ENCODE measurements at places on chromosomes 11 and 22.

- peak; percentile 70 for DNase-seq
Measured at GRCh38 chr11:6618117-6619003, 862 bp downstream of the TPP1 start.

GRCh38 chr22:33917744-33918406, 2.4 kb downstream of the LARGE1 start:
- no peak for DNase-seq

GRCh38 chr11:5738431-5738830, 2.2 kb downstream of the OR56B1 start:
- DNase-seq = no peak

GRCh38 chr11:13942971-13943381, 19.5 kb upstream of the SPON1 start:
- no peak for DNase-seq

- DNase-seq = no peak
Measured at GRCh38 chr11:2275334-2276279, 5.2 kb upstream of the ASCL2 start.

- DNase-seq = no peak
Measured at GRCh38 chr11:15248749-15249148, 134.0 kb downstream of the INSC start.

DNA sequence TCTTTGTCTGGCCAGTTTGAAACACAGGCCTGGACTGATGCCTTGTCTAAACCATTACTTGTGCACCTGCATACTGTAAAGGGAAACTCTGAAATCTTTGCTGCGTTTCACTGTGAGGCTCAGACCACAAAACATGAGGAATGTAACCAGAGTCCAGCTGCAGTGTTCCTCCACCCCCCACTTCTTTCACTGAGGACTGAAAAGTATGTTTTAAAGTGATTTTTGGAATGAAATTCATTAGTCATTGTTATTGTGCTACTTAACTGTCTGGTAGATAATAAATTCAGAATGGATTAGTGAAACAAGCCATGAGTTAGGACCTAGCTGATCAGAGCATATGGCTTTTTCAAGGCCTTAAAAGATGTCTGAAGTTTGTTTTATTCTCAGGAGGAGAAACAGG, 181.2 kb downstream of the WNT11 start:
- no peak for DNase-seq

DNA sequence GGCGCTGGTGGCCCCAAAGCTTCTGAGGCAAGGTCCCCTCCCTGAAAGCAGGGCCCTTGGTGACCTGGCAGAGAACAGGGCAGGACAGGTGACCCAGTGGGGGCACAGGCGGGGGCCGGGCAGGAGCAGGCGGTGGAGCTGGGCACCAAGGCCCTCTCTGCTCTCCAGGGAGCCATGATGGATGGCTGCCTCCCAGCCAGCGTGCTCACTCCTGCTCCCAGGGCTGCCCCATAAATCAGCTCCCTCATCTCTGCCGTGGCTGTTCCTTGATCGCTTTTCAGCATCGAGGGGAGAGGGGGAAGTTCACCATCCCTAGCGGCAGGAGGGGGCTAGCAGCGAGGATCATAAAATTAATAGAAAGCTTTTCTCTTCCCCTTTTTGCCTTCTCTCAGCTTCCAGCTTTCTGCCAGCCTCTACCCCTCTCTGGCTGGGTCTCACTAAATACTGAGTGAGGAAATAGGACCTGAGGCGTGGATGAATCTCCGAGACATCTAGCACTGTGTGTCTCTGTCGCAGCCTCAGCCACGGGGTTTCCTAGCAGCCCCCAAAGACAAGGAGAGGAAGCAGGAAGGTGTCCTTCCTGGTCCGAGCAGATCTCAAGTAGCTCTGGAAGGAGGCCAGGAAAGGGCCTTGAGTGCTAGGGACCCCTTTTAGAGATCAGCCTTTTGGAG, 22.2 kb upstream of the ELFN2 start:
- DNase-seq = no peak

- DNase-seq = no peak
Measured at GRCh38 chr11:102289592-102289991, 27.7 kb upstream of the BIRC3 start.

DNA sequence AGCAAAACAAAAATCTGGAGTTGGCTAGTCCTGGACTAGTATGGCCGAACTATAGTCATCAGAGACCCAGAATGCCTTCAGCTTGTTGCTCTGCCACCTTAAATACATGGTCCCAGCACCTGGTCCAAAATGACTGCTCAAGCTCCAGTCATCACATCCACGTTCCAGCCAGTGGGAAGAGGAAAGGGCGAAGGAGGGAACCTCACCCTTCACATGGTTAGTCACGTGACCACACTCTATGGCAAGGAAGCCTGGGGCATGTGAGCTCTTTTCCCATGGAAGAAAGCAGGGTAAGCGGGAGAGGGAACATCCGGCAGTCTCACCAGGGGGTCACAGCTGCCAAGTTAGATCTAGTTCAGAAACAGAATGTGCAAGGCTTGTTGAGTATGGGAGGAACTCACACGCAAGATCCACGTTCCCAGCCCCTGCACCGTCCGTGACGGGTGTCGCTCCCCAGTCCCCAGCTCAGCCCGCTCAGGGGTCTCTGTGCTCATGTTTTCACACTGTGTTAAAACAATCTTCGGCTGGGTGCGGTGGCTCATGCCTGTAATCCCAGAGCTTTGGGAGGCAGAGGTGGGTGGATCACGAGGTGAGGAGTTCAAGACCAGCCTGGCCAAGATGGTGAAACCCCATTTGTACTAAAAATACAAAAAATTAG, 1.9 kb upstream of the ANO9 start:
- no peak for DNase-seq

DNA sequence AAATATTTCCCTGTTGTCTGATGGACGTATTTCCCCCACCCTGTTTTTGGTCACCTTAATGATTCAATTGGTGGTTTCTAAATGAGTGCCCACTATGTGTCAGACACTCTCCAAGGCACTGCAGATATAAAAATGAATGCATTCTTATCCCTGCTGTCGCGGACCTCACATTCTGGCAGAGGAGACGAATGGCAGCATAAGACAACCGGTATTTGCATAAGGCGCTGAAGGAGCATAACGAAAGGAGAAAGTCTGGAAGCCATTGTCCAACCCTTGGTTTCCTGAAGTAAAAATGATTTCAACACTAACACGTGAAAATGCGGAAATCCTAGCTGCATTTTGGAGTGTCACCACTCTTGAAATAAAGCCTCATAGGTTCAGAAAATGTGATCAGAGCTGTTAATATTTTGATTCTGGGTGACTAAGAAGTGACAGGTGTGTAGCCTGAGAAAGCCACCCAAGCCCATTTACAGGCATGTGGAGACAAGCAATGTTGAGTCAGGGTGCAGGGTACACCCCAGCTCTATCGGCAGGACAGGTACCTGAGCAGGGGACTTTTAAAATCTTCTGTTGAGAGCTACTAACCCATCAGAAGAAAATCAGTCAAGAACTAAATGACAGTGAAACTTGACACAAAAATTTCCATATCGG, 10.1 kb upstream of the GAB2 start:
- no peak for DNase-seq

Data from activated CD8-positive, alpha-beta memory T cell treated with anti-CD3 and anti-CD28 coated beads, Interleukin-2, amount 50 U/mL, for 4 hours (primary cell).